ENCODE measurements at places on chromosomes 16 and 17. TPM values are rescaled to one million over a fixed set of nuclear protein-coding genes. Genes with fewer than 3 reads are reported as not detected.
A peak's percentile ranks its signal among the peaks of the same experiment; 100 is the strongest.

The RAB26 gene
- 0.75 TPM for total RNA-seq

- DNase-seq: no peak
Observed at GRCh38 chr16:60792437-60792836, 1243.8 kb downstream of the CDH8 start.

The TEDC2 gene
- total RNA-seq: 8.3 TPM

GRCh38 chr17:17711641-17712162 is 30.4 kb downstream of the RAI1 start:
- DNase-seq: no peak

GRCh38 chr16:82440336-82440735 is 186.4 kb upstream of the CDH13 start:
- no peak for DNase-seq

- DNase-seq: no peak
Observed at GRCh38 chr17:75490953-75491649, 24.2 kb downstream of the CASKIN2 start.

The STAC2 gene
- total RNA-seq: not detected

The SLFN11 gene
- 25.1 TPM for total RNA-seq

DNA sequence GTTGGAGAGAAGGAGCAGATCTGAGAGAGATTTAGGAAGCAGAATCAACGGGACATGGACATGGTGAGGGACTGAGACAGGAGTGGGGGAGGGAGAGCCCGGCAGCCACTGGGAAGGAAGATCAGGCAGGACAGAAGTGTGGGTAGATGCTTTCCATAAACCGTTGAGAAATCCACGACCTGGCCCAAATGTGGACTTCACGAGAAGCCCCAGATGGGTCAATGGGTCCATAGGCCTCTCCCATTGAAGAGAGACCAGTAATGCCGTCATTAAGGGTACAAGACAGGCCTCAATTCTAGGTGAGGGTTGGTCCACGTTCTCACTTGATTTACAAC is 530 bp upstream of the CCL22 start:
- DNase-seq: no peak

- peak; percentile 45 for DNase-seq
Observed at GRCh38 chr17:45316434-45317110, at the start of gene MAP3K14. Gene MAP3K14, minus strand, starts transcription at chr17:45317020. Its CDS starts 26,275 bp downstream, at chr17:45290745.

GRCh38 chr17:74070998-74071679 is 132.3 kb upstream of the RPL38 start:
- DNase-seq: no peak

DNA sequence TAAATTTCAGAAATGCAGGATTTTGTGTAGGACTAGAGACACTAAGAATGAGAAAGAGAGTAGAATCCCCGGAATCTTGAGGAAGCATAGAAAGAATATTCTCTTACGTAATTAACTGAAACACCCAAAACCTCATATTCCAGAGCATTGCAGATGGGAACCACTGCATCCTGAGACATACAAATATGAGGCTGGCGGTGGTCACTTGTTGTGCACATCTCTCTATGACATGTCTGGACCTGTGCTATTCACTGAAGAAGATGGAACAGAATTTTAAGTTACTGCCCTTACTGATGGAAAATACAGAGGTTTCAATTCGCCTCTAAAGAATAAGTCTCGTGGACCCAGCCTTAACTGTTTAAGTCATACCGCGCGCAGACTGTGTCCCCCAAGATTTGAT is 806 bp downstream of the RAD51C start:
- no peak for DNase-seq

DNA sequence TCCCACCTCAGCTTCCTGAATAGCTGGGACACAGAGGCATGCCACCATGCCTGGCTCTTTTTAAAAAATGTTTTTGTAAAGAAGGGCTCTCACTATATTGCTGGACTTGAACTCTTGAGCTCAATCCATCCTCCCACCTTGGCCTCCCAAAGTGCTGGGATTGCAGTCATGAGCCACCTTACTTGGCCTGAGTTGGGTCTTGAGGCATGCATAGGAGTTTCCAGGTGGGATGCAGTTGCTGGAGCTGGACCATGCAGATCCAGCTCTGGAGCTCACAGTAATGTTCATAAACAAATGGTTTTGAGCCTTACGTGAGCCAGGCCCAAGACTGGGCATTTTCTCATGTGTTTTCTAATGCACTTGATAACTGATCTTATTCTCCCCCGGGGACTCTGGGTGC is 22.9 kb downstream of the RBFOX3 start:
- no peak for DNase-seq

The SSTR5 gene
- total RNA-seq: not detected

- no peak for DNase-seq
Observed at GRCh38 chr16:50842589-50842988, 100.7 kb downstream of the CYLD start.

The KIAA0753 gene
- total RNA-seq: 18.9 TPM

DNA sequence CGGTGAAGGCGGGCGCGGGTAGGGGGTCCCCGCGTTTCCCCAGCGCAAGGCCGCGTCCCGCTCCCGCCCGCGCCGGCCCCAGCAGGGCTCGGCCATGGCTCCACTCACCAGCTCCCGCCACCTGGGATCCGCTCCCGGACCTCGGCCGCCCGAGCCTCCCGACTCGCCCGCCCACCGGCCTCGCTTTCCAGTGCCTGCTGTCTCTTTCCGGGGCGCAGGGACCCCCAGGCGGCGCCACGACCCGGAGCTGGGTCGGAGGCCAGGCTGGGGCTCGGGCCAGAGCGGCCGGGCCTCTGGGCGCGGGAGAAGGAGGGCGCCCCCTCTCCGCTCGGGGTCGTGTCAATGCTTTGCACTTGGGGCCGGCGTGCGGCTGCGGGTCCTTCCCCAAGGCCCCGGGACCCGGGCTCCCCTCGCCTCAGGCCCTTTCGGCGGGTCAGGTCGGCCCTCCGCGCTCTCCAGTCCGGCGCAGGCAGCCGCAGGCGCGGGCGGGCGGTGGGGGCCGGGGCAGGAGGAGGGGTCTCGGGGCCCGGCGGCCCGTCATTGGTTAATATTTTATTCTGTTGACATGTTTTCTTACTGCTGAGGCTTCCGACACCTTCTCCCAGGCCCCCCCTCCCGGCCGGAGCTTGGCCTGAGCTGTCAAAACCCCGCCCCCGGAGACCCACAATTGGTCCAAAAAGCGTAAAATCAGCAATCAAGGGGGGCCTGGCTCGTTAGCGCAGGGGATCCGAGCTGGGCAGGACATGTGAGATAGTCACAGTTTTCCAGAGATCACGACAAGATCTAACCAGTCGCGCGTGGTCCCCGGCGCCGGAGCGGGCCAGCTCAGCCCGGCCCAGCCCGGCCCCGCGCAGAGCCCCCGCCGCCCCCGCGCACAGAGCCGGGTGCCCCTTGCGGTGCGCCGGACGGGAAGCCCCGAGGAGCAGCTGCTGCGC is at the start of gene TBX2:
Gene TBX2 (plus strand): TSS at position 713 of the 935 bp plus-strand sequence. CDS start 334 bp downstream, outside the sequence.
- DNase-seq: peak; percentile 93

The ABCC1 gene
- total RNA-seq: 58.6 TPM

- no peak for DNase-seq
Observed at GRCh38 chr16:86546638-86547013, 8.4 kb downstream of the MTHFSD start.

The TBC1D10B gene
- 48.8 TPM for total RNA-seq

DNA sequence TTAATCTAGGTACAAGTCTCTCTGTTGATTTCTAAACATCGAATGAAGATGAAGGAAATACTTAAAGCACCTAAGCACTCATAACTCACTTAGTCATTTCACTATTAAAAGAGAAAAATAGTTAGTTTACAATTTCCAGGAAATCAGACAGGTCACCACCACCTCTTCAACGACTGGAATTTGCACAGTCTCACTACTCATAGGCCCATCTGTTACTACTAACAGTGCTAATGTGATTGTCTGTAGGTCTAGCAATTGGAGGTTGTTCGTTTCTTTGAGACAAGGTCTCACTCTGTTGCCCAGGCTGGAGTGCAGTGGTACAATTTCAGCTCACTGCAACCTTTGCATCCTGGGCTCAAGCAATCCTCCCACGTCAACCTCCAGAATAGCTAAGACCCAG is 444.6 kb downstream of the MAF start:
- no peak for DNase-seq

DNA sequence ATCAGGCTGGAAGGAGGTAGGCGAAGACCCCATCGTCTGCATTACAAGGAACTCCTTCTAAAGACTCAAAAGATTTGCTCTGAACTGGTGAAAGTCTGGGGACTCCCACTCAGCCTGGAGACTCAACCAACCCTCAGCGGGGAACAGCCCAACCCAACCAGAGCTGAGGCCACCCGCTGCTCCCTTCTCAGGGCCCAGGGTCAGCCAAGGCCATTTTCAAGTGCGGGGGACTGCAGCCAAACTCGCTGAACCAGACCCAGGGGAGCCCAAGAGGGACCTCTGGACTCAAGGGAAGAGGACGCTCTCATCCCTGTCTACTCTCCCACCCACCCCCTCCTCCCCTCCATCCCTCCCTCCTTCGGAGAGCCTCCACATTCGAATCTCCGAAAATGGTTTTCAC is 24.1 kb downstream of the XYLT1 start:
- DNase-seq: no peak

The IL17C gene
- total RNA-seq: not detected

GRCh38 chr17:61420745-61421398 is 21.2 kb downstream of the TBX2 start:
- no peak for DNase-seq

The EVI2B gene
- total RNA-seq: 0.63 TPM

The SLC52A1 gene
- total RNA-seq: not detected

- no peak for DNase-seq
Observed at GRCh38 chr17:64253470-64253869, 9.6 kb downstream of the TEX2 start.

DNA sequence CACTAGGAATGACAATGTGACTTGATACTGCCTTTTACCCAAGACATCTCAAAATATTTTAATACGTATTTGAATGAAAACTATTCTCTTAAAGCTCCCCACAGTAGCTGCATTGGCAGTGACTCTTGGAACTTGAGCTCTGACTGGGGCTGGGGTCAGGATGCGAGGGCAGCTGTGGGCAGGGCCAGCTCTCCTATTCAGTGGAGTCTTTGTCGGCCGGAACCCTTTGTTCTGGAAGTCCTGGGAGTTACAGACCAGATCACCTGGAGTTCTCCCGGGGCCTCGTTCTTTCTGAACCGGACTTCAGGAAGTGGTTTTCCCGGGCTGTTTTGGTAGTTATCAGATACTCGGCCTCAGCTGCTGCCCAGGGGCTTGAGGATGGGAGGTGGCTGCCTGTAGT is 84.9 kb downstream of the NPIPB11 start:
- no peak for DNase-seq

The RHOT1 gene
- total RNA-seq: 24.8 TPM

DNA sequence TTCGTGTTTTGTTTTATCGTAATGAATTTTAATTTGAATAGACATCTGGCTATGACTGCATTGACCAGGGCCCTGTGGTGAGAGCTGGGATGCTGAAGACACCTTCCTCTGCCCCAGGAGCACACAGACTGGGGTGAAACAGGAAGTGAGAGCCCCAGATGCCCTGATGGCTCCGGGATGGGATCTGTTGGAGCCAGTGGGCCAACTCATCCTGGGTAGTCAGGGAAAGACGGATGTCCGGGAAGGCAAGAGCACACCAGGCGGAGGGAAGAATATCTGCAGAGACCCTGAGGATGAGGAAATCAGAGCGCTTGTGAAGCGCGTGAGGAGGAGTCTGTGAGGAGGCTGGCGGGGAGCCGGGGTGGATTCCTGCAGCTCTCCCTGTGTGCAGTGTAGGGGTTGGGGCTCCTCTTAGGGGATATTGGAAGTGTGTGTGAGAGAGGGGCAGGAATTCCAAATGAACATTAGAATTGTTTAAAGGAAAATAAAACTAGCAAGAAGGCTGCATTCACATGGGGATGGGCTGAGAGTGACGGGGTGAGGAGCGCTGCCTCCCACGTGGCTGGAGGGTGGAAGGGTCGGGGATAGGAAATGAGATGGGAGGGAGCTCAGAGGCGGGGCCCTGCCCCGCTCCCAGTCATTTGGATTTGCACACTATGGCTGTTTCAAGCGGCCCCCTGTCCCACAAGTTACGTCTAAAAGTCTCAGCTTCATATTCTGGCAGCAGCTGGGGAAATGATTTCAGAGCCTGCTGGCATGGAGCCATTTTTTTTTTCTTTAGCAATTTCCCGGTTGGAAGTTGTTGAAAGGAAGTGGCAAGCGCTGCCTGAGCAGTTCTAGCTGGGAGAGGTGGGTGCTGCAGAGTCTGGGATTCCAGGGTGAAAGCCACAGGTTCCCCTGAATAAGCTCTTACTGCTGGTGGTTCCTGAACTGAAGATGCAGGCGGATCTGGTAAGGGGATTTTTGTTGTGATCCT is 71.2 kb upstream of the LGALS9 start:
- DNase-seq: no peak

- no peak for DNase-seq
Observed at GRCh38 chr17:66678061-66678460, 156.9 kb upstream of the CACNG5 start.

DNA sequence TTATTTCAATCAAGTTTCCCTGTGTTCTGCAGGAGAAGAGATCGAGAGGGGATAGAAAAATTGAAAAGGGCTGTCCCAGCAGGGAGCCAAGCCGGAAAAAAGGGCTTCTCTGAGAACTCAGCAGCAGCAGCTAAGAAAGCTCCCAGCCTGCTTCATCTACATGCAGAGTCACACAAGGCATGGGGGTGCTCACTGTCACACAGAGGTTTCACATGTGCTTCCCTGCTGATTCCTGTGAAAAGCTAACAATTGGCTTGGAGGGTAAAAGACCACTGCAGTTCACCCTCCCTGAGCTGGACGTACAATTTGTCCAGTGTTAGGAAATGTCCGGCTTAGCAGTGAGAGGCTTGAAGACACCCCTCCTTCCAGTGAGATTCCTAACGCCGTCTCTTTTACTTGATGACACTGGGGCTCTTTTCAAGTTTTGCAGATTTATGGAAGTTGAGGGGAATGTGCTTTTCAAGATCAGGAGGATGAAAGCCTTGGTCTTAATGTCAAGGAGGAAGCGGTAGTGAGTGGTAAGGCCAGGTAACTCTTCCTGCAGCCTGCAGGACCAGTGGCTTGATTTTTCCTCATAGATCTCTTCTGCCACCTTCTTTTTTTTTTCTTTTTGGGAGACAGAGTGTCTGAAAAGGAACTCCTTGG is 85.6 kb downstream of the WNT3 start:
- no peak for DNase-seq

- no peak for DNase-seq
Observed at GRCh38 chr17:37651849-37652248, 8.6 kb upstream of the DDX52 start.

DNA sequence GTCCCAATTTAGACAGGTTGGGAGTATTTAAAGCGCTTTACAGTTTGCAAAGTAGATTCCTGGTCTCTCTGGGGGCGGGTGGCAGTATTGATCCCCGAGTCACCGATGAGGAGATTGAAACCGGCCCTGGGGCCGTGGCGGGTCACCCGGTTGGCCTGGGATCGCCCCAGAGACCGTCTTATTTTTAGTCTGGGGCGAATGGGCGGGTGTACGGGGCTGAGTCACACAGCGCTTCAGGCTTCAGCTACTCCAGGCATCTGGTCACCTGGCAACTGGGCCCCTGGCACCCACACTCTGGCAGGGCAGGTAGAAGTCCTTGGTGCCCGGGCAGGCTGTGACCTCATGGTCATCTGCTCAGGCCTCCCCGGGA is 669 bp downstream of the MIEF2 start:
- DNase-seq: peak; percentile 38

DNA sequence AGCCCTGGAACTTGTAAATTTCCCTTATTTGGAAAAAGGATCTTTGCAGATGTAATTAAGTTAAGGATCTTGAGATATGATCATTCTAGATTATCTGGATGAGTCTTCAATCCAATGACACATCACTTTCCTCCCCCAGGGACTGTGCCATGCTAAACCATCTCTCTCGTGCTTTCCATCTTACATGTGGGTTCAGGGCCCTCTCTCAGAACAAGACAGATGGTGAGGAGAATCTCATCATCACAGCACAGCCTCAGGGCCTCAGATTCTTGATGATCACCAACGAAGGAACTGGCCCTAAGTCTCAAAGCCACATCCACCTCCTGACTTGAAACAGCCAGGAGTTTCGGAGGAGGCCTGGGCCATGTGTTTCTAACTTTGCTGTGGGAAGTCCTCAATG is 78.7 kb downstream of the LITAF start:
- peak; percentile 37 for DNase-seq

The MT1E gene
- total RNA-seq: 217 TPM
